NCI-H1694 treated with DMSO at 0.1 percent for 48 hours (cell line): ENCODE measurements at places on chromosomes 1 and 21.

DNA sequence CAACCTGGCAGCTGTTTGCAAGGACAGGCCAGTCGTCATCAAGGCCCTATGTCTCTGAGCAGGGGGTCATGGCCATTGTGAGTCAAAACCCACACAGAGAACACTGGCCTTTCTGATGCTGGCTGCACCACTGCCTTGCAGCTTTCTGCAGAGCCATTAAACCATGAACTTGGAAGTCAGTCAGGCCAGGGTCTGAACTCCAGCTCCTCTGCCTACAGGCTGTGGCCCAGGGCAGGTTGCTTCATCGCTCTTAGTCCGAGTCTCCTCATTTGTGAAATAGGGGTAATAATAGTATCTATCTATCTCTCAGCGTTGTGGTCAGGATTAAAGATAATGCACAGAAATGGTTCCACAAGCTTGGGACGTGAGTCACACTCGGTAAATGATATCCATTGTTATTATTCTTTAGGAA is 35.8 kb upstream of the HIVEP3 start:
- DNase-seq = no peak

DNA sequence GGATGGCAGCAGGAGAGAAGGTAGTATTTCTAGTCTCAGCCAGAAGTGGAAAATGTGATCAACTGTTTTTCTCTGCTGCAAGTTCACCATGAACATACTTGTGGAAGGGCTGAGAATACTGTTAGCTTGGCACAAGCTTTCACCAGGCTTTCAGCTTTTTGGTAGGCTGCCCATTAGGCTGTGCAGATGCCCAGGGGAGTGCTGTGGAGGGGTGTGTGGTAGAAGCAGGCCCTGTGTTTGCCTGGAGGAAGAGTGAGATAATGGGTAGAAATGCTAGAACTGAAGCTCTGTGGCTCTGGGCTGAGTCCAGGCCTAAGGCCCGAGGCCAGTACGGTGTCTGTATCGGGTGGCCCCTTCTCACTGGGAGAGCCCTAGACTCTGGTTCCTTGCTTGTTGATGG is 9.8 kb downstream of the DNAJC6 start:
- peak; percentile 76 for DNase-seq

GRCh38 chr1:165639821-165640623 is 9.0 kb downstream of the MGST3 start:
- DNase-seq = no peak

DNA sequence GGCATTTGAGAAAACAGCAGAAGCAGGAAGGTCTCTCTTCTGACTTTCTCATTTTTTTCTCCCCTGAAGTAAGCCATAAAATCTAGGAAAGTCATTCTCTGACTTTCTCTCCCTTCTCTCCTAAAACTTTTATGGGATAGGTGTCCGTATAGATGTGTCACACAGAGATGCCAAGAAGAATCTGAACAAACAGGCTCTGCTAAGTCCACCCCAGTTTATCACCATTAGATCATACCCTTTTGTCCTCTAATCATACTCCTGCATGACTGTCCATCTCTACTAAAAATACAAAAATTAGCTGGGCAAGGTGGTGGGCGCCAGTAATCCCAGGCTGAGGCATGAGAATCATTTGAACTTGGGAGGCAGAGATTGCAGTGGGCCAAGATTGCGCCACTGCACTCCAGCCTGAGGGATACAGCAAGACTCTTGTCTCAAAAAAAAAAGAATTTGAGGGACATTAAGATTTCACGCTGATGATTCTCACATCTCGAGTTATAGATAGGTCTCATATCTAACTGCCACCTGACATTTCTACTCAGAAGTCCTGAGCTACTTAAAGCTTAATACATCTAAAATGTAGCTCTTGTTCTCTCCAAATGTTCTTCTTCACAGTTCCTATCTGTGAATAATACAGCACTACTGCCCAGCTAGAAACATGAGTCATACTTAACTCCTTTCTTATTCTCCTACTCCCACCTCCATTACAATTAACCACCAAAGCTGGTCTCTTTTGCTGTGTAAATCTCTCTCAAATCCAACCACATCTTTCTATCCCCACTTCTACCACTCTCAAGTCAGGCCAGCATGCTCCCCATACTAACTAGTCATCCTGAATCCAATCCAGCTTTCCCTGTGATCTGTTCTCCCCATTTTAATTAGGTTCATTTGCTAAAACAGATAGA is 47.7 kb downstream of the ZNF644 start:
- DNase-seq = no peak

- peak; percentile 73 for DNase-seq
These were observed 74.4 kb downstream of the ACTL8 start for GRCh38 chr1:17829579-17829978.

DNA sequence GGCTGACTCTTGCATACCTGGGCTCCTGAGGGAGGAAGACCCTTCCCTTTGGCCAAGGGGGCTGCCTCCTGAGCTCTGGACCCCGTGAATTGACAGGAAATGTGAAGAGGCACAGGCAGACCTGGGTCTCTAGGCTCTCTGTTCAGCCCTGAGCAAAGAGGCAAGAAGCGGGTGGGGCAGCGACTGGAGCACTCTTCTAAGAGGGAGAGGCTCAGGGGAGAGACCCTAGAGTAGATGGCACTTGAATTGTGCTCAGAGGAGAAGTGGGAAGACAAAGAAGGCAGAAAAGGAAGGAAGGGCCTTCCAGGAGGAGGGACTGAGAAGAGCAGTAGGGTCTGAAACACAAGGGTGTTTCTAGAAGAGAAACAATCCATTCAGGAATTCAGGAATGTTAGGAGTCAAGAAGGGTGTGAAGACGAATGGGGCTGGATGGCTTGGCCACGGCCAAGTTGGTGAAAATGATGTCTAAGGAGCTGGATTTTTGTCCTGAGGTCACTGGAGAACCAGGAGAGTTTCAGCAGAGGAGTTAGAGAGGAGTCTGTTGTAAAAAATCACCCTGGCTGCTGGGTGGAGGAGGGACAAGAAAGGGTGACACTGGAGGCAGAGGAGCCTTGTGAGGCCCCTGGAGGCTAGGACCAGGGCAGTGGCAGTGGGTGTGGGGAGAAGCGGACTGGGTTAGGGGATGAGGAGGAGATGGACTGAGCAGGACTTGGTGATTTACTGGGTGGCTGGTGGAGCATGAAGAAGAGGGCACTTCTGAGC is 5.3 kb downstream of the TIE1 start:
- DNase-seq = no peak

- DNase-seq = peak; percentile 21
These were observed 23.6 kb downstream of the TLCD4 start for GRCh38 chr1:95140791-95141190.

DNA sequence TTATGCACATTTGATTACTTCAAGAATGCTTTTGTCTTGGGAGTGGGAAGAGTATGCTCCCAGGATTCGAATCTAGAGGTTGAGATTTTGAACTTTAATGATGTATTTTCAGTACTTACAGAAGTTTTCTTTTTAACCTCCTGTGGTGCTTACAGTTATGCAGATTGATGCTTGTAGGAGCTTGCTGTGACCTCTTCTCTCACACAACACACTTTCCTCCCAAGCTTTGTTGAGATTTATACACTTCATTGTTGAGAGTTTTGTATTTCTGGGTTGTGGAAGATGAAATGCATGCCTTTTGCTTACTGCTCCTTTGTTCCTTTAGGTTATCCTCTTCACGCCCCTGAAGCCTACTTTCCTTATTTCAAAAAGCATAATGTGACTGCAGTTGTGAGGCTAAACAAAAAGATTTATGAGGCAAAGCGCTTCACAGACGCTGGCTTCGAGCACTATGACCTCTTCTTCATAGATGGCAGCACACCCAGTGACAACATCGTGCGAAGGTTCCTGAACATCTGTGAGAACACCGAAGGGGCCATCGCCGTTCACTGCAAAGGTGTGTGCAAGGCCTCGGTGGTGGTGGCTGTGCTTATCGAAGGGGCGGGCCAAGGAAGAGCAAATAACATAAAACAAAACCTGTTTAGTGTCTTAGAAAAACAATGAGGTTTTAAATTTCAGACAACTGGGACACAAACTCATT is 75.5 kb upstream of the GPR88 start:
- no peak for DNase-seq

DNA sequence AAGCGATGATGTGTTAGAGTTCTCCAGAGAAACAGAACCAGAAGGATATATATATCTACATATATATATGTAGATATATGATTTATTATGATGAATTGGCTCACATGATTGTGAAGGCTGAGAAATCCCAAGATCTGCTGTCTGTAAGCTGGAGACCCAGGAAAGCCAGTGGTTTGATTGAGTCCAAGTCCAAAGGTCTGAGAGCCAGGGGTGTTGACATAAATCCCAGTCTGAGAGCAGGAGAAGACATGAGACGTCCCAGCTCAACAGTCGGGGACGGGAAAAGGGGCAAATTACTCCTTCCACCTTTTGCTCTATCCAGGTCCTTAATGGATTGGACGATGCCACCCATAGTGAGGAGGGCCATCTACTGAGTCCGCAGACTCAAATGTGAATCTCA is 126.6 kb downstream of the PRDM2 start:
- no peak for DNase-seq

DNA sequence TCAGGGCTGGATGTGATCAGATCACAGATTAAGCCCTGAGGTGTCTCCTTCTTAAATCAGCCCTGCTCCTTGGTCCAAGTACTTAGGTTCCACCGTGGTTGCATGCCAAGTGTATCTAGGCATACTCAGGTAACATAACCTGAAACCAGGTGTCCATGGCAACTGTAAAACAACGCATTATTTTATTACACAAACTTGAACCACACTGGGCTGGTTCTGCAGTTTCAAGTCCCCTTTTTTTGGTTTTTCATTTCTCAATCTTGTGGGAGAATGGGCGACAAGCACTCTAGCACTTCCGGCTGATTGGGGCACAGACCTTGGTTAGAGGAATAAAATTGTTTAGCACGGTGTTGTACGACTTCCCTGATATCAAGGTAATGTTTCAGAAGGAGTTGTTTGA is 65.2 kb downstream of the GBP6 start:
- no peak for DNase-seq

- no peak for DNase-seq
These were observed 635.1 kb downstream of the PTPRC start for GRCh38 chr1:199273837-199274379.

DNA sequence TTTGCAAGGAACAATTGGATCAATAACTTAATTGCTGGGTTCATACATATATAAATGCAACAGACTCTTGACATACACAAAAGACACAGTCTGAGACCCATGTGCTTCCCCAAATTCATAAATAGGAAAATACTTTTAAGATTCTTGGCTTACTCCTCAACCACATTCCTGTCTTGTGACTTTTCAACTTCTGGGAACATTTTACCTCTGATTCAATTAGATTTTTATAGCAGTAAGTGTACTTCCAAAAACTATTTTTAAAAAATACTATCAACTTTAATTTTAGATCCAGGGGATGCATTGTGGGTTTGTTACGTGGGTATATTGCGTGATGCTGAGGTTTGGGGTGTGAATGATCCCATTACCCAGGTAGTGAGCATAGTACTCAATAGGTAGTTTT is 406.7 kb downstream of the RPS6KC1 start:
- no peak for DNase-seq

GRCh38 chr1:39729030-39729429 is 9.7 kb upstream of the PPIE start:
- no peak for DNase-seq

DNA sequence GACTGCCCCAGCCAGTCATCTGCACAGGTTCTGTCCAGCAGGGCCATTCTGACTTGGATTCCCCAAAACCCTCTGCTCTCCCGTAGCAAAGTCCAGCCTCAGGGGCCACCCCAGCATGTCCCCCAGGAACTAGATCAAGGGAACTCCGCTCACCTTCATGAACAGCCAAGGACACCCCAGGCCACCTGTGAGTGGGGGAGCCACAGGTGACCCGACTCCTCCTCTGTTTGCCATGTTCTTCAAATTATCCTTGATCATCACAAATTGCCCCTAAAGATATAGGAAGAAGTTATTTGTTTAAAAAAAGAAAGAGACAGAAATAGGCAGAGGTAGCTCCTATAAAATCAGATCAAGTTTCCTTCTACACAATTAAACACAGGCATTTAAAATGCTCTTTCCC is 475.0 kb downstream of the MATN1 start:
- DNase-seq = no peak

GRCh38 chr1:100107696-100108095 is 25.0 kb downstream of the SASS6 start:
- no peak for DNase-seq

DNA sequence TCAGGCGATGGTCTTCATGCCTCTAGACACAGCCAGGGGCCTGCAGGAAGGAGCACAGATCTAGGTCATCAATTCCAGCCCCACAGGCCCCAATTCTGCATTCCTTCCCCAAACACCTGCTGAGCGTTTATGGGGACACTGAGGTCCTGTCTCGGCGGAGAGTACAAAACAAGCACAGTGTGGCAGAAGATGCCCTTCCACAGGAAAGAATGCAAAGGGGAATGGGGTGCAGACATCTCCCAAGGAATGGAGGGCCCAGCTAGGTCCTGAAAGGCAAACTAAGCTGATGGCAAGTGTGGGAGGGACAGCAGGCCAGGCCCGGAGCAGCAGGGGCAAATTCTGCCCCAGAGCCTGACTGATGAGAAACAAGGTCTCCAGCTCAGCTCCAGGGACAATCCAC is 3.5 kb upstream of the S100A8 start:
- no peak for DNase-seq

DNA sequence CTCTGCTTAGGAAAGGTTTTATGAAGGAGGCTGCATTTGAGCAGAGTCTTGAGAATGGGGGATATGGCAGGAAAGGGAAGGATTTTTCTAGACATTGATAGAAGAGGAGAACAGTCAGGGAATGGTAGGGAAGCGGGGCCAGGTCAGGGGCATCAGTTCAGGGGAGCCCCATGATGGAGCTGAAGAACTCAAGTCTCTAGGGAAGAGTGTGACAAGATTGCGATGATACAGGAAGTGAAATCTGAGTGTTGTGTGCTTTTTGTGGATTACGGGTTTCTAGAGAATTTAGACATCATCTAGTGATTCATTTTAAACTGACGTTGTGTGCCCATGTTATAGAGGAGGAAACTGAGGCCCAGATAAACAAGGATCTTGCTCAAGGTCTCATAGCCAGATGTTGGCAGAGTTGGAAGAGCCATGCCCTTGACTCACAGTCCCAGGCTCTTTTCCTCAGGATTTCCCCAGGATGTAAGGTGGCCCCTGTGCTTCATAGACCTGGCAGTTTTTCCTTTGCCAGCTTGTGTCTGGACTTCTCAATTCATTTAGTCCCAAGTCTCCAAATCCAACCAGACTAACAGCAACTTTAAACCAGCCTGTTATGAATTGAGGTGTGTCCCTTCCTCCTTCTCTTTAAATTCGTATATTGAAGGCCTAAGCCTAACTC is 130.3 kb downstream of the ROR1 start:
- DNase-seq = no peak
